ENCODE measurements at places on chromosomes 13 and 19.

GRCh38 chr19:33248954-33249613, 23.4 kb upstream of the SLC7A10 start:
- DNase-seq, result no peak

GRCh38 chr13:100645382-100645781, 29.2 kb downstream of the TMTC4 start:
- DNase-seq, result no peak

GRCh38 chr19:48770266-48770665, 14.9 kb downstream of the FGF21 start:
- DNase-seq, result no peak

DNA sequence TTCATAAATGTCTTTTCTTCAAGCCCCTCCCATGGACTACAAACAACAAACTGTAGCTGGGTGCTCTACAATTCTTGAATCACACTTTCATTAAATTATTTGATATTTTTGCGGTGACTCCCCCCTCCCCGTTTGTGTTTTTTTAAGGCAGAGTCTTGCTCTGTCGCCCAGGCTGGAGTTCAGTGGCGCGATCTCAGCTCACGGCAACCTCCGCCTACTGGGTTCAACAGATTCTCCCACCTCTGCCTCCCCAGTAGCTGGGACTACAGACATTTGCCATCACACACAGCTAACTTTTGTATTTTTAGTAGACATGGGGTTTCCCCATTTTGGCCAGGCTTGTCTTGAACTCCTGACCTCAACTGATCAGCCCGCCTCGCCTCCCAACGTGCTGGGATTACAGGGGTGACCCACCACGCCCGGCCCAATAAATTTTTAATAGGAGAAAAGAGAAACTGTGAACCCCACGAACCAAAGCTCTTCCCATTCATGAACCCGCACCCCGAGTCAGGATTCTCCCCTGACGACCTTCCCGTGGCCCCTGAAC, 703 bp downstream of the ZNF506 start:
- no peak for DNase-seq

DNA sequence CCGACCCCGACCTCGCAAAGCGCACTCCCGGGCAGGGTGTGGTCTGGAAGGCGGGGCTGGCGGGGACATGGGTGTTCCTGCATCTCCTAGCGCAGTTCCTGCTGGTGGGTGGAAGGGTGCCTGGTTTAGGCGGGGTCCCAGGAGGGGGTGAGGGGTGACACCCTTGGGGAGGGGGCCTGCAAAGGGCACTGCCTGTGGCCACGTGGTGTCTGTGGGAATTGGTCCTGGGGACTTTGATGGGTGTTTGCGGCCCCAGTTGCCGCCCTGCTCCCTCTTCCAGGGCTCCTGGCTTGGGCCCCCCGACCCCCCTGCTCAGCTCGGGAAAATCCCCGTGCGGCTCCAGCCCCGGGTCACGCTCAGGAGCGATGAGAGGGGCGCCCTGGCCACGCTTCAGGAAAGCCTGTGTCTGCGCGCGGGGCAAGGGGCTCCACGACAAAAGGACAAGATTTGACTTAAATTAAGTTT, 19.1 kb downstream of the WTIP start:
- DNase-seq, result no peak

GRCh38 chr19:13689085-13689484, 75.2 kb upstream of the MRI1 start:
- no peak for DNase-seq

GRCh38 chr19:1766800-1767352, 13.6 kb downstream of the ONECUT3 start:
- DNase-seq, result no peak

- DNase-seq, result no peak
Observed at GRCh38 chr19:34598217-34599155, 78.5 kb downstream of the SCGB2B2 start.

DNA sequence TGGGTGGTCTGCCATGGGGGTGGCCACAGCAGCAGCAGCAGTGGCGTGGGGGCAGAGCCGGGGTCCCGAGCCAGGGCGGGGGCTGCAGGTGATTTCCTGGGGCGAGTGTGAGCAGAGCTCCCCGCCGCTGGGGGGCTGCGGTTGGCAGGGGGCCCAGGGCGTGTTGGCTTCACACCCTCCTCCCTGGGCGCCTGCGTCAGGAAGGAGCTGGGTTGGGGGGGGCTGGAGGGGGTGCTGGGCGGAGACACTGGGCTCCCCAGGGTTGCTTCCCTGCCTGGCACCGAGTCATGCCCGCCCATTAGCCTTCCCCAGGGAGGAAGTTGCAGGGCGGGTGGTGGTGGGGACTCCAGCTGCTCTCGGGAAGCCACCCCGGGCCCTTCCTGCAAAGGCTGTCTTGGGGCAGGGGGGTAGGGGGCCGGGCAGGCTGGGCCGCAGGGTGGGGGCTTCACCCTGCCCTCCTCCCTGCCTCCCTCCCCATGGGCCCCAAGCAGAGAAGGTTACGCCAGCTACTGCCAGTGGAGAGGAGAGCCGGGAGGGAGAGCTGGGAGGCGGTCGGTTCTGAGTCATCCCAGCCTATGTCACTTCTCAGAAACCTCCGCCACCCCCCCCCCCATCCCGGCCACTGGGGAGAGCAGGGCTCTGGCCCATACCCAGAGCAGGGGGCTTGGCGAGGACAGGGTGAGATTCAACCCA, 4.6 kb downstream of the MIDN start:
- no peak for DNase-seq

- DNase-seq, result no peak
Observed at GRCh38 chr13:42891591-42891990, 100.5 kb downstream of the EPSTI1 start.

DNA sequence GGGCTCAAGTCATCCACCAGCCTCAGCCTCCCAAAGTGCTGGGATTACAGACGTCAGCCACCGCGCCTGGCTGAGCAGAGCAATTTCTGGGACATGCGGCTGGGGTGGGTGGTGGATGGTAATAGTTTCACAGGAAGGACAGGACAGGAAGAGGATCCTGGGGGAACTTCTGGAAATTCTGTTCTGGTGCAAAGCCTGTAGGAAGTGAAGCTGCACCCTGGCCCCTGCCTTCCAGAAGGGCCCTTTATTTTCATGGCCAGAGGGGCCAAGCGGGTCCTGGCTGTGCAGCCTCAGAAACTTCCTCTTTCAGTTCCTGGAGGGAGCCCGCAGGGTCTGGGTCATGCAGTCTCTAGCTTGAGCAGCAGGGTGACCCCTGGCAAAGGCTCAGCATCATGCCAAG, 15.7 kb downstream of the FEM1A start:
- DNase-seq, result no peak

GRCh38 chr13:45510672-45511071, 45.9 kb downstream of the COG3 start:
- no peak for DNase-seq

- no peak for DNase-seq
Observed at GRCh38 chr19:43731346-43731745, 15.5 kb downstream of the IRGC start.

GRCh38 chr13:32011971-32012370, 19.6 kb upstream of the FRY start:
- DNase-seq, result no peak

DNA sequence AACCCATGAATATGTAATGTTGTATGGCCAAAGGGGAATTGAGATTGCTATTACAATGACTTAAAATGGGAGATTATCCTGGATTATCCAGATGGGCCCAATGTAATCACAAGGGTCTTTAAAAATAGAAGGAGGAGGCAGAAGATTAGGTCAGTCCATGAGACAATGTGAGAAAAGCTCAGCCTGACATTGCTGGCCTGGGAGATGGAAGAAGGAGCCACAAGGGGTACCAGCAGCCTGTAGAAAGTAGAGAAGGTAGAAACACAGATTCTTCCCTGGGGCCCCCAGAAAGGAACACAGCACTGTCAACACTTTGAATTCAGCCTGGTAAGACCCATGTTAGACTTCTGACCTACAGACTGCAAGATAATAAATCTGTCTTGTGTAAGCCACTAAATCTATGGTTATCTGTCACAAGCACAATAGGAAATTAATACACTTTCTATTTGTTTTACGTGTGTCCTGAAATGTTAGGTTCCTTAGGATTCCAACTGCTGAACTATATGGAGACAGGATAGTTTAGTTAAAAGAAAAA, 132.9 kb upstream of the SERP2 start:
- DNase-seq, result no peak

DNA sequence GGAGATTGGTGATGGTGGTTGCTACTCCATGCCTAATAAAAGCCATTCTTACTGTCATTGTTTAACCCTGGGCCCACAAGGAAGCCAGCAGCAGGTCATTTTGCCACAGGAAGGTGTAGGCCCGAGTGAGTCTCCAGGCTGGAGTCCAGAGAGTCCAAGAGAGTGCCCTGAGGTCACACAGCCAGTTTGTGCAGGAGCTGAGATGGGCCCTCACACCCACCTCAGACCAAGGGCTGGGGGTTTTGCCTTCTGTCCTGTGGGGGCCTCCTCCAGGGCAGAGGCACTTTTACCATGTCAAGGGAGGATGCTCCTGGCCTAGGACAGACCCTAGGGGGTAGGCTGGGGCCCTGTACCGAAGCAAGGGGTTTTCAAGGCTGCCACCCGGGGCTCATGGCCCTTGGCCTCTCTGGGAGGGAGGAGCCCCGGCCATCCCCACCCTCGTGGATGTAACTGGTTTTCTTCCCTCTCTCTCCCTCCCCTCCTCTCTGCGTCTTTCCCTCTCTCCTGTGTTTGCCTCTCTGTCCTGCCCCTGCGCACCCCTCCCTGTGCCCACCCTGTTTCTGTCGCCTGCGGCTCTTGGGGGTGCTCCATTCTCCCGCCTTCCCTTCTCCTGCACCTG, 8.0 kb downstream of the CYTH2 start:
- DNase-seq, result no peak

DNA sequence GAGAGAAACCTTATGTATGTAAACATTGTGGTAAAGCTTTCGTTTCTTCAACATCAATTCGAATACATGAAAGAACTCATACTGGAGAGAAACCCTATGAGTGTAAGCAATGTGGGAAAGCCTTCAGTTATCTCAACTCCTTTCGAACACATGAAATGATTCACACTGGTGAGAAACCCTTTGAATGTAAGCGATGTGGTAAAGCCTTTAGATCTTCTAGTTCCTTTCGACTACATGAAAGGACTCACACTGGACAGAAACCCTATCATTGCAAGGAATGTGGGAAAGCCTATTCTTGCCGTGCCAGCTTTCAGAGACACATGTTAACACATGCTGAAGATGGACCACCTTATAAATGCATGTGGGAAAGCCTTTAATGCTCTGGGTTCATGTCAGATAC, 24.7 kb downstream of the ZNF136 start:
- DNase-seq, result no peak

GRCh38 chr13:111115965-111116521, 933 bp downstream of the ARHGEF7 start:
- no peak for DNase-seq

DNA sequence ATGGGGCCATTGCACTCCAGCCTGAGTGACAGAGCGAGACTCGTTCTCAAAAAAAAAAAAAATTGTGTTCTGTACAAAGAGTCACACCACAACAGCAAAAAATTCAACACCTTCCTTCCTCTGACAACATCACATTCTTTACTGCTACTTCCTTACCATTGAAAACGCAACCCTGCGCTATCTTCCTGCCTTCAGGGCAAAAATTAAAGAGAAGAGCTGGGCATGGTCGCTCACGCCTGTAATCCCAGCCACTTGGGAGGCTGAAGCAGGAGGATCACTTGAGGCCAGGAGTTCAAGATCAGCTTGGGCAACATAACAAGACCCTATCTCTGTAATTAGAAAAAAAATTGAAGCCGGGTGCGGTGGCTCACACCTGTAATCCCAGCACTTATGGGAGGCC, 9.4 kb upstream of the ZNF444 start:
- no peak for DNase-seq

DNA sequence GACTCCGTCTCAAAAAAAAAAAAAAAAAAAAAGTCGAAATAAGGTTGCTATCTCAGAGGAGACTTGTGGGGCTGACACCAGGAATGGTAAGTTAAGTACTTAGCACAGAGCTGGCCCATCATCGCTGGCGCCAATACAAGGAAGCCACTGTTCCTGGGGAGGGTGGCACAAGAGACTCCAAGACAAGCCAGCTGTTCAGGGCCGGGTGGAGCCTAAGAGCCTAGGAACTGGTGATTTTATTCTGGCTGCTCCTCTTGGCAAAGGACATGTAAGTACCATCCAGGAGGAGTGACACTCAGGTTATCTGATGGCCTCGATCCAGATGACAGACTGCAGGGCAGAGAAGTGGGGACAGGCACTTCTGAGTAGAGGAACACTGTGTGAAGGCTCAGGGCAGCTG, 3.8 kb downstream of the ELOF1 start:
- no peak for DNase-seq

Measured in cortex of kidney (tissue), 1 donor.